ENCODE measurements at places on chromosomes 3 and 15.
A peak's percentile ranks its signal among the peaks of the same experiment; 100 is the strongest.

- DNase-seq, result no peak
These were observed 26.3 kb downstream of the B3GNT5 start for GRCh38 chr3:183279371-183279770.

DNA sequence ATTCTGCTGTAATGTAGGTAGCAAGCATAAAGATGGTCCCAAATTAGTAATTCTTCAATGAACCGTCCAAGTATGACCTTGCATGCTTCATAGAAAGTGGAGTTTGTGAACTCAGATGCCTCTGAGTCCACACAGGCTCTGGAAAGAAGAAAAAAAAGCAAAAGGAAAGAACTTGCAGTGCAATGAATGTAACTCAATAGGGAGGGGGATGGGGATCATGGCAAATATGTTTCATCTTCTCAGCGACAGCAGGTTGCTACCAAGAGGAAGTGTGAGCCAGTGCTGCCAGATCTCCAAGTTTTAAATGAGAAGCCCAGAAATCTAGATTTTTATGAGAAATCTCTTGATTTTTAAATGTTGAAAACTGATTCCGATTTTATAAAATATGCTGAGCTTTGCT, 50.3 kb downstream of the IL20RB start:
- DNase-seq, result no peak

DNA sequence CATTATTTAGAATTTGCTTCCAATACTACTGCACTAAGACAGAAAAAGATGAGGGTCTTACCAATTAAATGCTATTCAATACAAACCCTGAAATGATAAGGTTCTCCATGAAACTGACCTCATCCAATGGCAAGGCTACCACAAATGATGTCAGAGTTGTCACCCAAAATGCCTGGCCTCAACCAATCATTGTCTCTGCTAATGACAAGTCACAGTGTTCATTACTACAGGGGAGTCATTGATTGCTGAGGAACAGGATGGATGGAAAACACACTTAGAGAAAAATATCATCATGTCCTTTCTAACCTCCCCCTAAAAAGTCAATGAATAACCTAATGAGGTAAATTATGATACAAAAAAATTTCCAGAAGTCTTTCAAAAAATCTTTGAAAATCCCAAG, 91.0 kb downstream of the FOXP1 start:
- DNase-seq, result no peak

DNA sequence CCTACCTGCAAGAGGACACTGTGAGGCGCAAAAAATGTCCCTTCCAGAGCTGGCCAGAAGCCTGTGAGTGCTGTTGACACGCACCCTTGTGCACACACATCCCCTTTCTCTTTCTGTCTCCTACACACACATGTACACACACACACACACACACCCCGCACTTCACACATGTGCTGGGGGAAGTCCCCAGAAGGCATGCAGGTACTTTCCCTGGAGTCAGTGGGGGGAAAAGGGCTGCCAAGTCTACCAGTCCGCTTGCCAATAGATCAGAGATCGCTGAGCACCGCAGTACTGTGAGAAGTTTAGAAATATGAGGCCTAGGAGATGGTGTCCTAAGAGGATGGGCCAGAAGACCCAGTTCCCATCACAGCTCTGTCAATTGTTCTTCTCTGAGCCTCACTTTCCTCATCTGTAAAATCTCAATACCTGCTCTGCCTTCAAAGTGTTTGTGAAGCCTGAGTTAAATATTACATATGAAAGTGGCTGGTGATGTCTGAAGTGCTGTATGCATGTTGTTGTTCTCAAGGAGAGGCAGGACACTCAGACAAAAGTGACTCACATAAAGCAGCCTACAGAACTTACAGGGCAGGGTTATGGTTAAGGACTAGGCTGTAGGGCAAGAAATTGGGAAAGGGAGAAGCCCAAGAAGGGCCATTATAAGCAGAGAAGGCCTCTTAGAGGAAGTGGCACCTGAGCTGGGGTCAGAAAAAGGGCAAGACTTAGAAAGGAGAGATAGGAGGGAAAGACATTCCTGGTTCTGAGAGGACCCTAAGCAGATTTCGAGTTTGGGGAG, 6.8 kb downstream of the IL17RE start:
- DNase-seq, result no peak

DNA sequence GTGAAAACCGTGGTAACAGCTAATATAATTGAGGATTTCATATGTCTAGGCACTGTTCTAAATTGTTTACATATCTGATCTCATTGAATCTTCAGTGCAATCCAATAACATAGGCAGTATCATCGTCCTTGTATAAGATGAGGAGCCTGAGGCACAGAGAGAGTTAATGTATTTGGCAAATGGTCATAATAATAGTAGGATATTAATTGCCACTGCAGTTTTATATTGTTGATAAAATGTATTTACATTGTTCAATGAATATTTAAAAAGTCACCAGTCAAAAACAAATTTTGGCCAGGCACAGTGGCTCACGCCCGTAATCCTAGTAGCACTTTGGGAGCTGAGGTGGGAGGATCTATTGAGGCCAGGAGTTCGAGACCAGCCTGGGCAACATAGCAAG, 88.5 kb downstream of the EEFSEC start:
- DNase-seq, result no peak

- no peak for DNase-seq
These were observed 4.6 kb downstream of the OR5K3 start for GRCh38 chr3:98395101-98395500.

- peak; percentile 37 for DNase-seq
These were observed 207.9 kb downstream of the ZIC1 start for GRCh38 chr3:147616998-147617619.

- DNase-seq, result no peak
These were observed 24.0 kb downstream of the KIF7 start for GRCh38 chr15:89630974-89631901.

DNA sequence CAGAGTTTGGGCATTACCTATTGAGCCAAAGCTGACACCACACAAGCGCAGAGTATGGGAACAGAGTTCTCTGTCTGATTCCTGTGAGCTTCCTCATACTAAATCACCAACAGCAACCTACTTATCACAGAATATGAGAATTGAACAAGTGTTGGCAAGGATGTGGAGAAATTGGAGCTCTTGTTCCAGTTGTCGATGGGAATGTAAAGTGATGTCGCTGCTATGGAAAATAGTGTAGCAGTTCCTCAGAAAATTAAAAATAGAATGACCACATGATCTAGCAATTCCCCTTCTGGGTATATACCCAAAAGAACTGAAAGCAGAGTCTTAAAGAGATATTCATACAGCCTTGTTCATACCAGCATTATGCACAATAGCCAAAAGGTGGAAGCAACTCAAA, 33.4 kb downstream of the CD86 start:
- no peak for DNase-seq

- DNase-seq, result no peak
These were observed 39.7 kb upstream of the GLCE start for GRCh38 chr15:69120732-69121131.

DNA sequence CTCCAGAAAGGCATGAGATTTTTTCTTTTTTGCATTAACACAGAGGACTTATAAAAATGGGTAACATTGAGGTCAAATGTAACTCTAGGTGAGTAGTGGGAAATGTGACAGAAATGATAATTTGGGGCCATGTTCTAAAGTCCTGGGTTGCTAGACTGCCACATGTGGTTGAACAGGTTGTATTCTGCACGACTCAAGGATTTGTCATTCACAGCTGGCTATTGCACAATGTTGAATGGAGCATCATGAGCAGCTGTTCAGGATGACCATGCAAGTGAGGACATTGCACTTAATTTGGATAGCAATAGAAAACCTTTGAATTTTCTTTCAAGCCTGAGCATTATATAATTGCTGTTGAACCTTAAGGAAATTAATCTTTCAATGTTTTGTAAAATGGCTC, 396.6 kb downstream of the NAALADL2 start:
- peak; percentile 78 for DNase-seq

DNA sequence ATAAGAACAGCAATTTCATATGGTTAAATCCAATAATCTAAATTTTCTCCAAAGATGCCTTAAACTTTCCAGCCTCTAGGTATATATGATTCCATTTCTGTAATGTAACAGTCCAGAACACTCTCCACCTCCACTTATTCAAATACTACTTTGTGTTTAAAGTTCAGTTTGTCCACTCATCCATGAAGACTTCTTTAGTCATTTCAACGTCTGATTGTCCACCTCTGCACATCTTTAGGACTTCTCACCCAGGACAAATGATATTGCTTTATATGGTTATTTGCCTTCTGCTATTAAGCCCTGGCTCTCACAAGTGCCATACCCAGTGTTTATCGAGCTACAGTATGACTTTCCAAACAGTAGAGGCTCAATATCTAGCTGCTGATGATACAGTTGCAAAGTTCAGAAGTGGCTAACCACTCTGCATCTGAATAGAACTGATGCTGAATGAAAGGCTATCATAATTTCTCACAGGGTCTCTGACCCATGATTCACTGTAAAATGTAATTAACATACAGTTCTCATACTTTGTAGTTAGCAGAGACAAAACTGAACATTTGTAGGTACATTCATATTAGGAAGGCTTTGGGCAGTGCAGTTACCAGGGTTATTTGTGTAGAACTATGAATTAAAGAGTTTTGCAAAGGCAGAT, 93.7 kb upstream of the MBNL1 start:
- no peak for DNase-seq

DNA sequence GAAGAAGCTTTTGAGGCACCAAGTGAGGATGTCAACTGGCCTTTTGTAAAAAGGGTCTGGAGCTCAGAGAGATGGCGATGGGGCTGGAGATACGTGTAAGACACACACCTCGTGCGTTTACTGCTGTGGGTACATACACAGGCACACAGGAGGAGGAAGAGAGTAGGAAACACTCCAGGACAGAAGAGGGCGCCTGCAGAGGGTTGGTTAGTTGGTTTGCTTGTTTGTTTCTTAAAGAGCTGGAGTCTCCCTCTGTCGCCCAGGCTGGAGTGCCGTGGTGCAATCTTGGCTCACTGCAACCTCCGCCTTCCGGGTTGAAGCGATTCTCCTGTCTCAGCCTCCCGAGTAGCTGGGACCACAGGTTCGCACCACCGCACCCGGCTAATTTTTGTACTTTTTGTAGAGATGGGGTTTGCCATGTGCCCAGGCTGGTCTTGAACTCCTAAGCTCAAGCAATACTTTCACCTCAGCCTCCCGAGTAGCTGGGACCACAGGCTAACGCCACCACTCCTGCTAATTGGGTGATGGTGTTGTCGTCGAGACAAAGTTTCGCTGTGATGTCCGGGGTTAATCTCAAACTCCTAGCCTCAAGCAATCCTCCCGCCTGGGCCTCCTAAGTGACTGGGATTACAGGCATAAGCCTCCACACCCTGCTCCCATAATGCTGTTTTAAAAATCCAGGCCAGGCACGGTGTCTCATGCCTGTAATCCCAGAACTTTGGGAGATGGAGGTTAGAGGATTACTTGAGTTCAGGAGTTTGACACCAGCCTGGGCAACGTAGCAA, 1.3 kb upstream of the PRR20G start:
- DNase-seq, result no peak

- no peak for DNase-seq
These were observed 115.0 kb downstream of the FOXP1 start for GRCh38 chr3:71468311-71469137.

DNA sequence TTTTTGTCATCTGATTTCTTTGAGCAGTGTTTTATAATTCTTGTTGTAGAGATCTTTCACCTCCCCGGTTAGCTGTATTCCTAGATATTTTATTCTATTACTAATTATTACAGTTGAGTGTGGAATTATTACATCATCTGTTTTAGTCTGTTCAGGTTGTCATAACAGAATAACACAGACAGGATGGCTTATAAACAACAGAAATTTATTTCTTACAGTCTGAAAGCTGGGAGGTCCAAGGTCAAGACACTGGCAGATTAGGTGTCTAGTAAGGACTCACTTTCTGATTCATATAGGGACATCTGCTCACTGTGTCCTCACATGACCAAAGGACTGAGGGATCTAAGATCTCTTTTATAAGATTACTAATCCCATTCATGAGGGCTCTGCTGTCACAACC, 121.3 kb upstream of the THBS1 start:
- no peak for DNase-seq

DNA sequence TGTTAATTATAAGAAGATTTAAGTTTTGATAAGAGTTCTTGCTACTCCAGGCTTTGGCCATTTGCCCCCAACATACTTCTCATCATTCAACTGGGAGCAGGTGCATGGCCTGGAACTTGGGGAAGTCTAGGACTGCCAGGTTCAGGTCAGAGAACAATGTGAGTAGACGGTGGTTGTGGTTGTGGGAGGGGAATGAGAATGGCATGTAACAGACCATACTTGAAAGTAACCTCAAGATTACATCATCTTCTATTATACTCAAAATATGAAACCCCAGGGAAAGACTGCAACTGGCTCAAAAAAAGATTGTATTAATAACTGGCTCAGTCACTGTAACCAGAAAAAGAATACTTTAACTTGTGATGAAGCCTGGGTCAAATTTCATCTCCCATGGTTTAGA, 364.9 kb upstream of the DPPA4 start:
- DNase-seq, result peak; percentile 44

DNA sequence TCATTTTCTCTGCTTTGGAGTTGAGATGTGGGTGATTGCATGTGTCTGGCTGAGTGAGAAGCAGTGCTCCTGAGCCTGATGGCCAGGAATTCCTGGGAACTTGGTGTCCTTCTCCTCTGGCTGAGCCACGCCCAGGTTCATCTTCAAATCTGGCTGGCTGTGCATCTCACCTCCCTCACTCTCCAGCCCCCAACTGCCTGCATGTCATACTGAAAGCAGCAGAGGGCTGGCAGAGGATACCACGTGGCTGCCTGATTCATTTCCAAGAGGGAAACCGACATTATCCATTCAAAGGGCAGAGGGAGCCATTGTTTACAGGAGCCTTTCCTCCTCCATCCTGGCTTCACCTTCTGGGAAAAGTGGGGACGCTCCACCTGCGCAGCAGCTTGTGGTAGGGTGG, 57.4 kb downstream of the ABHD5 start:
- peak; percentile 51 for DNase-seq

DNA sequence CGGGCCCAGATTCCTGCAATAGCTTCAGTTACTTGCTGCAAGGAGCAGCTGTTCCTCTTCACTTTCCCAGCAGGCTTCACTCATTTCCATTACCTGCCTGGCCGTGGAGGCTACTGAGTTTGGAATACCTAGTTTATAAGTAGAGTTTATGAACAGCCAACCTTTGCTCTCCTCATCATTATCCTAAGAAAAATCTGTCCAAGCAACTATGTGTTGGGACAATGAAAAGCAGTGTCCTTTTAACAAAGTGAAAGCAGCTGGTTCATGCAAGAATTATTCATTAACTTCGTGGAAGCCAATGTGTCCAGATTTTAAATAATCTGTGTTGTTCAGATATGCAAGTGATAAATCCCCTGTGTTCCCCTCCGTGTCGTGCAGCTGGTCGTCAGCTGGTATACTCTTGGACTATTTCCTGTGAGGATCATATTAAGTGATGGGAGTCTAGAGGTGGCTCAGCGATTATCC, 39.3 kb upstream of the SSR3 start:
- no peak for DNase-seq

GRCh38 chr15:66735909-66736305, 33.9 kb downstream of the SMAD6 start:
- DNase-seq, result no peak

Data from MCF 10A (cell line).